Daoy (cell line): ENCODE measurements at places on chromosomes 3 and 15. TPM values are rescaled to one million over a fixed set of nuclear protein-coding genes. Genes with fewer than 3 reads are reported as not detected.

MME gene
- total RNA-seq: 1.5 and 6.4 TPM in 2 replicates

SCAMP5 gene
- 1.8 and 7.4 TPM in 2 replicates for total RNA-seq

CDV3 gene
- total RNA-seq: 196 and 211 TPM in 2 replicates

KCNAB1 gene
- 2.6 TPM in 1 of 2 replicates, not detected in the other for total RNA-seq

DLEC1 gene
- not detected in 2 replicates for total RNA-seq

POPDC2 gene
- total RNA-seq: 0.17 TPM in 1 of 2 replicates, not detected in the other

MYZAP gene
- 1.2 and 1.4 TPM in 2 replicates for total RNA-seq

USP50 gene
- not detected in 2 replicates for total RNA-seq

TRIM42 gene
- total RNA-seq: not detected in 2 replicates

PIERCE2 gene
- total RNA-seq: 0.11 and 1.3 TPM in 2 replicates

SPTSSB gene
- total RNA-seq: not detected in 2 replicates

LSMEM2 gene
- 1.1 TPM in 1 of 2 replicates, not detected in the other for total RNA-seq

ZBED2 gene
- 0.11 and 1.0 TPM in 2 replicates for total RNA-seq

TMC3 gene
- not detected in 2 replicates for total RNA-seq

XIRP1 gene
- not detected in 2 replicates for total RNA-seq

KBTBD12 gene
- not detected in 2 replicates for total RNA-seq

CCR9 gene
- total RNA-seq: not detected in 2 replicates

CIDEC gene
- not detected in 2 replicates for total RNA-seq

ZMYND10 gene
- total RNA-seq: 0.06 and 0.17 TPM in 2 replicates

LEKR1 gene
- total RNA-seq: 0.71 and 1.4 TPM in 2 replicates

DGKG gene
- 12.7 and 20.5 TPM in 2 replicates for total RNA-seq

ARPC4 gene
- total RNA-seq: 148 and 203 TPM in 2 replicates

FAH gene
- 17.7 and 22.4 TPM in 2 replicates for total RNA-seq

PTX3 gene
- 48.3 and 49.5 TPM in 2 replicates for total RNA-seq

TRIP4 gene
- total RNA-seq: 11.4 and 13.5 TPM in 2 replicates

ZNF592 gene
- total RNA-seq: 1.4 and 2.1 TPM in 2 replicates

PTPN23 gene
- total RNA-seq: 10.8 and 15.1 TPM in 2 replicates
